Glomerular endothelial cell (primary cell): ENCODE measurements at places on chromosomes 2 and 18.

- no peak for DNase-seq
Observed at GRCh38 chr18:45336448-45336847, 278.8 kb upstream of the SLC14A2 start.

DNA sequence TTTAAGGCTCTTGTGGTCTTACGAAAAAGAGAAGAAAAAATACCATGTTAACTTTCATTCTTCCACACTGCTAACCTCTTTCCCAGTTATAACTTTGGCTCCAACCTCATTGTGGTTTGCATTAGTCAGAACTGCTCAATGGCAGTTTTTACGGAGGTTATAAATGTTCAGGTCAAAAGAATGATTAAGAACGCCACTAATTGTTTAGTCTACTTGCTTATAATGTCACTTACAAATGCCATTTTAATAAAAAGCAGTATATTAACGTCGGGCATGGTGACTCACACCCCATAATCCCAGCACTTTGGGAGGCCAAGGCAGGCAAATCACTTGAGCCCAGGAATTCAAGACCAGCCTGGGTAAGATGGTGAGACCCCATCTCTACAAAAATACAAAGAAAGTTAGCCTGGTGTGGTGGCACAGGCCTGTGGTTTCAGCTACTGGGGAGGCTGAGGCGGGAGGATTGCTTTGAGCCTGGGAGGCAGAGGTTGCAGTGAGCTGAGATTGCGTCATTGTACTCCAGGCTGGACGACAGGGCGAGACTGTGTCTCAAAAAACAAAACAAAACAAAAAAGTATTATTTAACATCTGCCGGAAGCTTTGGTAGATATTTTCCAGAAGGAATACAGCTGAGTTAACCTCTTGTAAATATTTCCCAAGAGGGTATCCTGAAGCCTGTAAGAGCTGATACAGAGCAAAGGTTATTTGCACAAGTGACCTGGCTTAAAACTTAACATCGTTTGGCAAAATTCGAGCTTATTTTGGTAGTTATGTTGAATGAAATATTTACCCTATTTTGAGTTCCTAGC, 5.1 kb downstream of the AGPS start:
- DNase-seq: no peak

DNA sequence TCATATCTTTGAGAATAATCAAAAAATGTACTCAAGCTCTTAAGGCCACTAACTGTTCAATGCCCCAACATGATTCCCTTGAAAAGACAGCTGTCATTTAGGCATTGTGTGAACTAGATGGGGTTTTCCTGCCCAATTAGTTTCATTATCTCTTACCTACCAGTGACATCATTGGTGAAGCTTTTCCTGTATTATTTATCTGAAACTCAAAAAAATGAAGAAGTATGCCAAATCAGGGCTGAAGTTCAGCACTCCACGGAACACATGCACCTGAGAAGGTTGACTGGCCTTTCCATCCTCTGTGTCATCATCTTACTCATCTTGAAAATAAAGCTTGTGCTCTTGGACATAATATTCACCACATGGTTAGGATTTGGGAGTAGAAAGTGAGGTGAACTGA, 126.4 kb downstream of the TXNL1 start:
- no peak for DNase-seq

DNA sequence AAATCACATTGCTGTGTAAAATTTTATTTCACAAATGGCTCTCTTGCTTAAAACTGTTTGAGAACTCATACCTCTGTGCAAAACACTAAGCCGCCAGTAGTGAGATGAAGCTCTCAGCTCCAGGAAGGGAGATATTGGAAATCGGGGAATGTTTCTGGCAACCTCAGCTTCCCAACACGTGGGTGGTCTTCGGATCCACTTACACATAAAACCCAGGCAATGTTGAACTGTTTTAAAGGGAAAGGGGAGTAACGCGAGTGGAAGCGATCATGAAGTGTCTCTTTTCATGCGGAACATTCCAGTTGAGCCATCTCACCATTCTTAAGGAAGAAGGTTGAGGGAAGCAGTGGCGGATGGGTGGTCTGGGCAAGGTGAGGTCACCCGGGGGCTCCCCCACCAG, 136.8 kb downstream of the ASB1 start:
- DNase-seq: no peak

DNA sequence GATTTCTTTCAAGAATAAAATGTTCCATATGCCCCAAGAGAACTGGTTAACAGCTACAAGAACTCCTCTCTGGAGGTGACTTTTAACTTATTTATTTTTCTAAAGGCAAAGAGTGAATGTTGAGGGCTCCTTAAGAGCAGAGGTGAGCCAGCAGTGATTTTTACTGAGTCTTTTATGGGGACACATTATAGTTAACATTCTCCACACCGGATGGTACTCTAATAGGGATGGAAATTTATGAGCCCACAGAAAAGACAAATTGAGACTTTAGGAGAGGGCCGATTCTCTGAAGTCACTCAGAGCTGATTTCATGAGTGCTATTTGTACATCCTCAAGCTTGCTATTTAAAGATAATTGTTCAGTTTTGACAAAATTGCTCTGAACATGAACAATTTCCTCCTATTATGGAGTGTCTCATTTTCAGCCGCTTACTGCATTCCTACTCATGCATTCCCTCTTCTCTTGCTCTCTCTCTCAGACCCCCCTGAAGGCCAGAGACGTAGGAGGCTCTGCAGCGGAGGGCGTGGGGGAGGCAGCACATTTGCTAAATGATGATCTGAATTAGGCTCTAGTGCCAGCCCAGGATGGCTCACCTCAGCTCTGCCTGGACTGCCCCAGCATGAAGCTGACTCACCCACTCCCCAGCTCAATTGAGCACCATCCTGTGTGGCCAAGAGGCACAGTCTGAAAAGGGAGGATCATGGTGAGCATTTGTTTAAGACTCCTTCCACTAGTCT, 5.9 kb upstream of the RPL37A start:
- no peak for DNase-seq

DNA sequence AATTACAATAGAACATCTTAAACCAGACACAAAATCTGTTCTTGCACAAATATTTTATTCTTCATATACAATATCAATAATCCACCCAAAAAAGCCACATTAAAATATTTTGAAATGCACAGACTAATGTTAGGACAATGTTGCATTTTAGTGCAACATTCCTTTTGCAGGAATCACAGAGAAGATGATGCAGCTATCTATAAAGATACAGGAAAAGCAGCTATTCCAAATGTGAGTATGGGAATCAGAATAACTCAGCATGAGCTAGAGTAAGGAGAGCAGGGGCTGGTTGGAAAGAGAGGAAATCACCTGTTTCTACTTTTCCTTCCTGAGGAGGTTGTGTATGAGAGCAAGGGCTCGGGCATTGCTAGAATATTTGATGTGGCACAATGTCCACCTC, 4.8 kb downstream of the C2orf66 start:
- no peak for DNase-seq

DNA sequence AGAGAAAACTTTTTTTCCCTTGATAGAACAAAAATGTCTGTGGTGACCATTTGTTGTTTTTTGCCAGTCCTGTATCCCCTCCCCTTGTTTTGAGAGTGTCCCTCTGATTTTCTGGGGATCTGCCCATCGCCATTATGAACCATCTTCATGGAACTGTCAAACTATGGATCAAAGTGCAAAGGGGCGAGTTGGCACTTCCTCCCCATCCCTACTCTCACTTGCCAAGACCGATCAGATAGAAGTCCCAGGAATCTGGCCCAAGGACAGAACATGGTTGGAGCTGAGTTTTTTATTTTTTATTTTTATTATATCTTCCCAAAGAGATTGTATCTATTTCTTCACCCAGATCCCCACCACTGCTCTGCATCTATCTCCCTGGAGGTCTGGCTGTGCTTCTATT, 221.4 kb downstream of the IKZF2 start:
- DNase-seq: no peak

DNA sequence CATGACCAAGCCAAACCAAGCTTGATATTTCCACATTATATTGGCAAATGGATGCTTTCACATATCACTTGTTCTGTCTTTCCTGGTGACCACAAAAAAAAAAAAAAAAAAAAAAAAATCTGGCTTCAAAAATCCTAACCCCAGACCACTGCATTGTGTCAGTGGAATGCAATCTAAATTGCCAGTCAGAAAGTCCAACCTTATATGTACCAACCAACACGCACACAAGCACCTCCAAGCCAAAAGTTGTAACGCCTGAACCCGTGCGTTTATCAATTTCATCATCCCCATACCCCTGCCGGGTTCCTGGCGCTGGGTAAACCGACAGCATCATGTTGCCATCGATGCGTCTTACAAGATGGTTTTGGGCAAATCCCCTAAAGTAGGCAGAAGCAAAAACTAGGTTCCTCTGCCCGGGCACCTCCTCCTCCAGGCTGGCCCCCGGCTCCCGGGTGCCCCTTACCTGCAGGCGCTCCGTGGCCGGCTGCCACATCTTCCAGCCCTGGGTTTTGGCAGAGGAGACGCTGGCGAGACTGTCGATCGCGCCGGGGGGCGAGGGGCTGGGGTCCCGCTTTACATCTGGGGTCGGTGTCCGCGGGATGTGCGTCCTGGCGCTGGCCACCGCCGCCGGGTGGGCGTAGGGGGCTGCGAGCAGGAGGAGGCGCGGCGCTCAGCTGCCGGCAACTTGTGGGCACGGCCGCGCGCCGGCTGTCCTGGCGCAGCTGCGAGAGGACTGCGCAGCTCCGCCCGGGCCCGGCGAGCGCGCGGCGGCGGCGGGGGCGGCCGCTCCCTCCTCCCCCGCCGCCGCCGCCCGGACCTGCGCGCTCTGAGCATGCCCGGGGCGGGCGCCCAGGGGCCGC, at the start of gene PID1:
PID1 (minus strand) TSS at position 737 of the 860 bp plus-strand sequence; CDS start at position 493, 244 bp downstream.
- DNase-seq: no peak

DNA sequence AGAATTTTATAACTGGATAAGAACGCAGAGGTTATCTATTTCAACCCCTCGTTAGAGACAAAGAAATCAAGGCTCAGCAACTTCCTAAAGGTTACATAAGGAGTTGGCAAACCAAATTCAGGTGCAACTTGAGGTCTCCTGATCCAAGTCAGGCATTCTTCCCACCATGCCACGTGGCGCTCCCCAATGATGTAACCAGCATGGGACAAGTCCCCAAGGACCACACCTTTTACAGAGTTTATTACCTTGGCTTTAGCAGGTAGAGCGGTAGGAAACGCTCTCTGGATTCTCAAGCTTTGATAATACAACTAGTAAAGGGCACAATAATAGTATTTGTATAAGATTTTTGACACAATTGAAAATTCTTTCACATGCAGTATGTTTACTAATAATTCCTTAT, 26.7 kb upstream of the MBOAT2 start:
- no peak for DNase-seq

DNA sequence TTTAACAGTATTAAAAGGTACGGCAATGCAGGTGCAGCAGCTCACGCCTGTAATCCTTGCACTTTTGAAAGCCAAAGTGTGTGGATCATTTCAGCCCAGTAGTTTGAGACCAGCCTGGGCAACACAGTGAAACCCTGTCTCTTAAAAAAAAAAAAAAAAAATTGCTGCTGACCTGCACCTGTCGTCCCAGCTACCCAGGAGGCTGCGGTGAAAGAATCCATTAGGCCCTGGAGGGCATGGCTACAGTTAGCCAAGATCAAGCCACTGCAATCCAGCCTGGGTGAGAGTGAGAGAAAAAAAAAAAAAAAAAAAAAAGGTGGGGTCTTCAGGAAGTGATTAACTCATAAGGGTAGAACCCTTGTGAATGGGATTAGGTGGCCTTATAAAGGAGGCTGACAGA, 12.8 kb downstream of the CUL3 start:
- no peak for DNase-seq

DNA sequence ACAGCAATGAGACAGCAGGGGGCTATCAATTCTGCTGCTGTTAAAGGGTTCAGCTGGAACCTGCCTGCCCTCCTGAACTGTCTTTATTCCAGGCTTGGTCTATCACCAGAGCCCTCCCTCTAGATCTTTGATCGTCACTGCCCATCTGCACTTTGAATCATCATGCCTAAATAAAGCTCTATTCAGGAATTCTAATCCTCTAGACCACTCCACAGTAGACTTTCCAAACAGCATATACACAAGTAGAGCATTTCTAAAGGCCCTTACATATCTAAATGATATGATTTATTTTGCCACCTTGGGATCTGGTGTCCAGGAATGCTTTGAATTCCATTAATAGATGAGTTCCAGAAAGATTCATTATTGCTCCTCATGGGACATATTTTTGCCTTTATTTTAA, 542.1 kb upstream of the SYT4 start:
- no peak for DNase-seq

DNA sequence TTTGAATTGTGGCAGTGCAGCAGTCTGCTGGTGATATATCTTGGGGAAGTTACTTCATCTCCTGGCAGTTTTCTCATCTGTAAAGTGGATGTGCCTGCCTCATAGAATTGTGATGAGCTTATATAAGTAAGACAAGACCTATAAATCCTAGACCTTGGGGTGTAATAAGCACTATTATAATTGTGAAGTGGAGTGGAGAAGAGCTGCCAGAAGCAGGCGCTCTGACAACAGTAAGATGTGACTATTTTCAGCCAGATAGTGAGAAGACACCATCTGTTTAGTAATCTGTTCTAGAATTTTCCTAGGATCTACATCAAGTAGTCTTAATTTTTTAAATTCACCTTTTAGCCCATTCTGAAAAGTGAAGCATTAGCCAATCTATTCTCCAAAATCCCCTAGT, 85.6 kb upstream of the TSPYL6 start:
- no peak for DNase-seq

DNA sequence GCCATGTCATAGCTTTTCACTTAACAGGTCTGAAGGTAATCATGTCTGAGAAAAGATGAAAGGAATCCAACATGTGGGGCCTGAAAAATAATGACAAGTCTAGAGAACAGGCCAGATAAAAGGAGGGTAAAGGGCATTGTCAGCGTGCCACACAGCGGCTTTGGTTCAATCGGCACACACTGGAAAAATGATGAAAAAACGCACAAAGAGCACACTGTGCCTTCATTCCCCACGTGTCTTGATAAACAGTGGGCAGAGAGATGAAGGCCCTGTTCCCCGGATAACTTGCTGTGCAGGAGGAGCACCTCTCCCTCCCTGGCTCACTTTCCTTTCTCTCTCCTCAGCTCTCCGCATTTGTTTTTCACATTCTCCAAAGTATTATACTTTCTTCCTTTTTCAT, 766.3 kb downstream of the TDRD15 start:
- DNase-seq: no peak

GRCh38 chr2:236976266-236977062, 109.2 kb upstream of the COPS8 start:
- DNase-seq: no peak

DNA sequence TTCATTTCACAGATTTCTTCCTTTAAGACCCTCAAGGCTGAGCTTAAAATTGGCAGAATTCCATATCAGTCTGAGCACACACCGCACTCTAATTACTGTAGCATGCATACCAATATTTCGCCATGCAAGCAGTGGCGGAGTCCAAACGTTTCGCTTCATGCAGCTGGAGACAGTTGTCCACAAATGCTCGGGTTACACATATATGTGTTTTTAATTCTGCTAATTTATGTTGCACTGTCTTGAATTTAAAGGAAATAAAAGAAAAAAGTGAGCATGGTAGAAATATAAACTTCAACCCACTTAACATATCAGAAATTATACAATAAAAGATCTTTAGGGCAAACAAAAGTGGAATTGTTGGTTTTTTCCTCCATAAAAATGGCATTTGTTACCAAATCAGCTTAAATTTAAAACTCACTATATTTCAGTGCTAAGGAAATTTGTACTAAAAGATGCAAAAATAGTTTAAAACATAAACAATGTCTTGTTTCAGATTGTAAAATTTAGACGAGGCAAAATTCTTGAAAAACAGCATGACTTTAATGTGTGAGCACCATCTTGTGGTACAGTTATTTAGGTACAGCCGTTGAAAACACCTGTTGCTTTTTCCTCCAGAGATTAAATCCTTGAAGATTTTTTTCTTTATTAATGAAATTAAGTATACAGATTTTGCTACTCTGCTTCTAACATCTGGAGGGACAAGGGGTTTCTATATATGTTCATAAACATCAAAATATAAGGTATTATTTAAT, 24.1 kb upstream of the KANSL1L start:
- peak; percentile 22 for DNase-seq
